ENCODE measurements at places on chromosomes 6 and 20.

GRCh38 chr6:6790891-6791290 is 202.4 kb downstream of the LY86 start:
- DNase-seq = no peak

- no peak for DNase-seq
Observed at GRCh38 chr6:16947375-16948015, 154.4 kb upstream of the STMND1 start.

DNA sequence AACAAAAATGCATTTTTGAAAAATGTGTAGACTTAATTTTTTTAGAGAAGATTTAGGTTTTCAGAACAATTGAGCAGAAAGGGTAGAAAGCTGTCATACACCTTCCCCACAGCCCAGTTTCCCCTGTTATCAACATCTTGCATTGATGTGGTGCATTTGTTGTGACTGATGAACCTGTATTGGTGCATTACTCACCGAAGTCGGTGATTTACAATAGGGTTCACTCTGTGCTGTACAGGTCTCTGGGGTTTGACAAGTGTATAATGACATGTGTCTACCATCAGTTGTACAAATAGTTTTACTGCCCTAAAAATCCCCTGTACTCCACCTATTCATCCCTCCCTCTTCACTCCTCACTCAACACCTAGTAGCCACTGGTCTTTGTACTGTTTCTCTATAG is 23.8 kb upstream of the ADIG start:
- DNase-seq = no peak

DNA sequence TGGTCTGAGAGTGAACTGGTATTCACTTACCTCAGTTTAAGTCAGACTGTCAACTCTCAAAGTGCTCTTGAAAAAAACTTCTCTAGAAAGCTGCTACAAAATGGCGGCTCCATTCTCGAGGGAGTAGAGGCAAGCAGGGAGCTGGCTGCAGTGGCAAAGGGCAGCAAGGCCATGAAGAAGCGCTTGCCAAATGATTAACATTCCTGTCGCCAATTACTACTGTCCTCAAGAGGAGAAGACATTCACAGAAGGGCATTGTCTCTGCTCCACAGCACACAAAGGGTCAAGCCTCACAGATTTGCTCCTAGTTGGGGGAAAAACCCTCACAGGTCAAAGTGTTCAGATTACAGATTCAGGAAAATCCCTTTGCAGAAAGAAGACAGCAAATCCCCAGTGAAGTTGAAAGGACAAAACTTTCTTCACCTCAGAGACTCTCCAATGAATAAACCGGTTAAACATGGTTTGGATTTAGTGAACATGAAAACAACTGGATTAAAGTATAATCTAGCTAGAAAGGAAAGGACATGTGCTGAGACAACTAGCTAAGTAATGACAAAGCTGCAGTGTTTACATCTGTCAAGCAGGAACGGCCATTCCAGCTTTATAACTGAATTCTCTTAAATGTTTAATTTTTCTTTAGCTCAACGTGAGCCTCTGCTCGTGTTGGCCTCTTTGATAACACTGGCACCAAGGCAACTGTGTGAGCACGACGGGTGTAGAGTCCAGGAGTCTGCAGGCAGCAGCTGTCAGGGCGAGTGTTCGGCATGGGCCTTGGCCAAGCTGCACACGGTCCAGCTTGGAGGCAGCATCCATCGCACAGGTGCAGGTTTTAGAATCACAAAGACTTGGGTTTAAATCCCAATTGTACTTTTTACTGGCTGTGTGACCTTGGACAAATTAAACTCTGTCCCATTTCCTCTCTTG is 37.6 kb downstream of the NR2E1 start:
- no peak for DNase-seq

GRCh38 chr6:91149956-91150705 is 563.3 kb upstream of the MAP3K7 start:
- DNase-seq = no peak

- no peak for DNase-seq
Observed at GRCh38 chr6:138620630-138621029, 121.3 kb upstream of the NHSL1 start.

DNA sequence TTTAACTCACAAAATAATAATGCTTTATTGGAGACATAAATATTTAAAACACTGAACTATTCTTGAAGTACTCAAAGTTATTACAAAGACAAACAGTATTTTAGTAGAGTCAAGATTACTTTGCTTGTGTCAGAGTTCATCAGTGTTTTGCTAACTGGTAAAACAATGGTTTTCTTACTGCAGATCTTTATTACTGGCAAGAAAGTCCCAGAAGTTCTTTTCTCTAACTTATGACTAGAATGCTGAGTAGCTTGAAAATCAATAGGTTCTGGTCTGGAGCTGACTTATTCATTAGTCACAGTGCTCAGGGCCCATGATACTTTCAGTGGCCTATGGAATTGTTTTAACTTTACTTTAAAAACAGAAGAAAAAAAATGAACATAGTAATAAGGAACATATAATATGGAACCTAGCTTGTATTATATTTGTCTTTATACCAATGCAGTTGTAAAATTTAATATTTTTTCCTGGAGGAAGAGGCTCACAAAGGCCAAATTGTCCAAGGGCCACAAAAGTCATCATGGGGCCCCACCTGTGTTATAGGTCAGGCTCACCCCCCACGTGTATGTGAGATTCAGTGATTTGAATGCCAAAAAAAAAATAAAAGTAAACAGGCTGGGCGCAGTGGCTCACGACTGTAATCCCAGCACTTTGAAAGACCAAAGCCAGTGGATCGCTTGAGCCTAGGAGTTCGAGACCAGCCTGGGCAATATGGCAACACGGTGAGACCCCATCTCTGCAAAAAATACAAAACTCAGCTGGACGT is 53.3 kb downstream of the PLEKHG1 start:
- DNase-seq = no peak

DNA sequence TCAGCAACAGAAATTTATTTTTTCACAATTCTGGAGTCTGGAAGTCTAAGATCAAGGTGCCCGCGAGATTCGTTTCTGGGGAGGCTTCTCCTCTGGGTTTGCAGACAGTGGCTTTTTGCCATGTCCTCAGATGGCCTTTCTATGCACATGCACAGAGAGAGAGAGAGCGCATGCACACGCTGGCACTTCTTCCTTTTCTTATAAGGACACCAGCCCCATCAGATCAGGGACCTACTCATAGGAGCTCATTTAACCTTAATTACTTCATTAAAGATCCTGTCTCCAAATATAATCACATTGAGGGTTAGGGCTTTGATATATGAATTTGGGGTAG is 260.7 kb upstream of the PLCB4 start:
- DNase-seq = no peak

DNA sequence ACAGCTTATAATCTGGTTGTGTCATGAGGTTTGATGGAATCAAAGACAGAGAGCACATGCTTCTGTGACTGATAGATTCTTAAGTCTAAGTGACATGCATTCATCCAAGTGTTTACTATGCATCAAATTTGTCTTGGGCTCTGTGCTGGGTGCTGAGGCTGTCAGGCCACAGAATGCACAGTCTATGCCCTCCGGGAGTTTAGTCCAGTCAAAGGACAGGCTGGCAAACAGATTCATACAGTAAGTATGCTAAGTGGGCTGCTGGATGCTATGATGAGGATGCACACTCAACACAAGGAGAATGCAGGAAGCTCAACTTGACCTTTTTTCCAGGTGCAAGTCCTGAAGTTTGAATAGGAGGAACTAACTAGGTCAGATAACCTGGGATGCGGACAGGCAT is 146.7 kb downstream of the UST start:
- DNase-seq = no peak

DNA sequence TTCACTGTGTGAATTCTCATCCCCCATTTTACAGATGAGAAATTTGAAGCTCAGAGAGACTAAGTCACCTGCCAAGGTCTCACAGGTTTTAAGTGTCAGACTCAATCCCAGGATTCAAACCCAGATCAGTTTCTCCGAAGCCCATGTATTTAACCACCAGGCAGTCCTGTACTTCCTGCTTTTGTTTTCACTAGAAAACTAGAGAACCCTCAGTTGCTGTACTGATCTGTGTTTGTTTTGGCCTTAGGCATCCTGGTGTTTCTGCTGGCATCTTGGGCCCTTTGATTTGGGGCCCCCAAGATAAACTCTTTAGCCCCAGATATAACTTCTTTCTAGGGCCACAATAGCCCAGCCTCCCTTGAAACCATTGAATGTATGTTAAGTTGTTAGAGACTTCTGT is 36.5 kb downstream of the PPP1R16B start:
- DNase-seq = no peak

GRCh38 chr6:101224751-101225150 is 168.8 kb upstream of the GRIK2 start:
- no peak for DNase-seq

GRCh38 chr6:155782320-155782731 is 326.7 kb upstream of the NOX3 start:
- no peak for DNase-seq

GRCh38 chr20:44448753-44449546 is 26.7 kb upstream of the TTPAL start:
- no peak for DNase-seq

- DNase-seq = no peak
Observed at GRCh38 chr6:83308833-83309232, 115.7 kb downstream of the RWDD2A start.

- DNase-seq = no peak
Observed at GRCh38 chr20:6051505-6051904, 2.4 kb downstream of the LRRN4 start.

GRCh38 chr6:137625808-137626207 is 131.6 kb upstream of the OLIG3 start:
- no peak for DNase-seq

GRCh38 chr20:62487-62886 is 25.0 kb upstream of the DEFB125 start:
- DNase-seq = no peak

- DNase-seq = peak; percentile 29
Observed at GRCh38 chr6:14254505-14254904, 136.9 kb downstream of the CD83 start.

- DNase-seq = no peak
Observed at GRCh38 chr6:163947276-163947675, 532.8 kb downstream of the QKI start.

- DNase-seq = no peak
Observed at GRCh38 chr20:62157387-62158087, 14.0 kb downstream of the SS18L1 start.

- DNase-seq = no peak
Observed at GRCh38 chr20:1897541-1897940, 2.3 kb downstream of the SIRPA start.

- DNase-seq = no peak
Observed at GRCh38 chr20:23639490-23639958, 1.8 kb upstream of the CST3 start.

Measured in GM12891 (cell line).